Smooth muscle cell of the umbilical artery (primary cell): ENCODE measurements at places on chromosomes 1 and 21. TPM values are rescaled to one million over a fixed set of nuclear protein-coding genes. Genes with fewer than 3 reads are reported as not detected.

CLCA1 gene
- total RNA-seq, result not detected in 2 replicates

CRYBG2 gene
- not detected in 2 replicates for total RNA-seq

OLFML3 gene
- 120 and 270 TPM in 2 replicates for total RNA-seq

C1QA gene
- not detected in 2 replicates for total RNA-seq

SSBP3 gene
- 10.7 and 11.0 TPM in 2 replicates for total RNA-seq

UBE2U gene
- total RNA-seq, result not detected in 2 replicates

ELAPOR1 gene
- 0.23 and 0.89 TPM in 2 replicates for total RNA-seq

OR2L2 gene
- not detected in 2 replicates for total RNA-seq

CLIC6 gene
- total RNA-seq, result not detected in 2 replicates

ST6GALNAC5 gene
- total RNA-seq, result 140 and 184 TPM in 2 replicates

DIO1 gene
- not detected in 2 replicates for total RNA-seq

ALX3 gene
- not detected in 2 replicates for total RNA-seq

PGD gene
- 31.8 and 168 TPM in 2 replicates for total RNA-seq

S100A6 gene
- total RNA-seq, result 237 and 536 TPM in 2 replicates

TRPM2 gene
- under 0.01 TPM in 1 of 2 replicates, not detected in the other for total RNA-seq
